Stimulated activated CD8-positive, alpha-beta memory T cell treated with anti-CD3 and anti-CD28 coated beads, Interleukin-4, amount 100 ng/mL, for 48 hours (primary cell): ENCODE measurements at places on chromosomes 12 and 14.

DNA sequence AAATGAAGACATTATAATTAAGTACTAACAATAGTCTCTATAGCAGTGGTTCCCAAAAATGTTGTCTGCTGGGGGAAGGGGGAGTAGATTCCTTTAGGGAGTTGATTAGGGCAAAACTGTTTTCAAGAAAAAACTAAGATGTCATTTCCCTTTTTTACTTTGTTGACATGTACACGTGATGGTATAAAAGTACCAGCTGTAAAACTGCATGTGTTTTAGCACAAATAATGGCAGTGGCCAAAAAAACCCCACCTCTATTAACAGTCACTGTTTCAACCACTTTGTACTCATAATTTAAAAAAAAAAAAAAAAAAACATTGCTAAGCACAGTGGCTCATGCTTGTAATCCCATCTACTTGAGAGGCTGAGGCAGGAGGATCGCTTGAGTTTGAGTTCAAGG lies 61.7 kb downstream of the PPP1R12A start:
- DNase-seq = no peak

- DNase-seq = no peak
Measured at GRCh38 chr12:24088751-24089509, 139.5 kb upstream of the SOX5 start.

DNA sequence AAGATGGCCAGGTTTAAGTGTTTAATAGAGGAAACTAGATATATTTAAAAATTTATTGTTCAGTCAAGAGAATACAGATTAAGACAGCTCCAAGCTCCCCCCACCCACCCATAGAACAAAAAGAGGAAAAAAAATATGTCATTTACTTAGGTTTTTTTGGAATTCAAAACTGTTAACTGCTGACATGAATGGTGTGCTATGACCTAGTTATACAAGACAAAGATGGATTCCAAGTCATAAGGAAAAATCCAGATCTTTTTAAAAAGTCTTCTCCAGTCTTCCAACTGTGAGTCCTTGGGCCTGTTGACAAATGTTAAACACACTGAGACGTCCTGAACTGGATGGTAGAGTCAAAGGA lies 1.3 kb upstream of the SETD1B start:
- DNase-seq = no peak

DNA sequence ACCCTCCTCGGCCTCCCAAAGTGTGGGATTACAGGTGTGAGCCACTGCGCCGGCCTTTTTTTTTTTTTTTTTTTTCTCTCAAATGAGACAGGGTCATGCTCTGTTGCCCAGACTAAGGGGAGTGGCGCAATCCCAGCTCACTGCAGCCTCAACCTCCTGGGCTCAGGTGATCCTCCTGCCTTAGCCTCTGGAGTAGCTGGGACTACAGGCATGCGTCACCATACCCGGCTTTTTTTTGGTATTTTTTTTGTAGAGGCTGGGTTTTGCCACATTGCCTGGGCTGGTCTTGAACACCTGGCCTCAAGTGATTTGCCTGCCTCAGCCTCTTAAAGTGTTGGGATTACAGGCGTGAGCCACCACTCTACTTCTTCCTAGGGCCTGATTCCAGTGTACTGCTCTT lies 18.7 kb downstream of the FUT8 start:
- DNase-seq = no peak

DNA sequence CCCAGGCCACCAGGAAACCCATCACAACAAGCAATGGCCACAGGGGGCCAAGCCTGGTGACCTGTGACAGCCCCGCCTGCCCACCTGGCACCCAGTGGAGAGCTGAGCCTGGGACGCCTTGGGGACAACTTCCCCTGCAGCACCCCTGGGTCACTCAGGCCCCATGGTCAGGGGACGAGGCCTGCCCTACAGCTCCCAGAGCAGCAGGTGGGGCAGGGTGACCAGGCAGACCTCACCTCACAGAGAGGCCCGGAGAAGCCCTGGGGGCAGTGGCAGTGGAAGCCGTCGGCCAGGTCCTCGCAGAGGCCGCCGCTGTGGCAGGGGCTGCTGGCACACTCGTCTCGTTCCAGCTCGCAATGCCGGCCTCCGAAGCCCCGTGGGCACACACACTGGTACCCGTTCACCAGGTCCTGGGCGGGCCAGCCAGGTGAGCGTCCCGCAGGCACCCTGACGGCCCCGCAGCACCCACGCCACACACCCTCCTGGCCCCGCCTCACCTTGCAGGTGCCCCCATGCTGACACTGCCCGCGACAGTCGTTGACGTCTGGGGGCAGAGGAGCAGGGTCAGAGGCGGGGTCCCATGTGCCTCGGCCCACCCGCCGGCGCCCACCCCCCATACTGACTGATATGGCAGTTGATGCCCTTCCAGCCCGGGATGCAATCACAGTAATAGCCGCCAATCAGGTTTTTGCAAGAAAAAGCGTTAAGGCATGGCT lies 18.1 kb downstream of the JAG2 start:
- DNase-seq = no peak

DNA sequence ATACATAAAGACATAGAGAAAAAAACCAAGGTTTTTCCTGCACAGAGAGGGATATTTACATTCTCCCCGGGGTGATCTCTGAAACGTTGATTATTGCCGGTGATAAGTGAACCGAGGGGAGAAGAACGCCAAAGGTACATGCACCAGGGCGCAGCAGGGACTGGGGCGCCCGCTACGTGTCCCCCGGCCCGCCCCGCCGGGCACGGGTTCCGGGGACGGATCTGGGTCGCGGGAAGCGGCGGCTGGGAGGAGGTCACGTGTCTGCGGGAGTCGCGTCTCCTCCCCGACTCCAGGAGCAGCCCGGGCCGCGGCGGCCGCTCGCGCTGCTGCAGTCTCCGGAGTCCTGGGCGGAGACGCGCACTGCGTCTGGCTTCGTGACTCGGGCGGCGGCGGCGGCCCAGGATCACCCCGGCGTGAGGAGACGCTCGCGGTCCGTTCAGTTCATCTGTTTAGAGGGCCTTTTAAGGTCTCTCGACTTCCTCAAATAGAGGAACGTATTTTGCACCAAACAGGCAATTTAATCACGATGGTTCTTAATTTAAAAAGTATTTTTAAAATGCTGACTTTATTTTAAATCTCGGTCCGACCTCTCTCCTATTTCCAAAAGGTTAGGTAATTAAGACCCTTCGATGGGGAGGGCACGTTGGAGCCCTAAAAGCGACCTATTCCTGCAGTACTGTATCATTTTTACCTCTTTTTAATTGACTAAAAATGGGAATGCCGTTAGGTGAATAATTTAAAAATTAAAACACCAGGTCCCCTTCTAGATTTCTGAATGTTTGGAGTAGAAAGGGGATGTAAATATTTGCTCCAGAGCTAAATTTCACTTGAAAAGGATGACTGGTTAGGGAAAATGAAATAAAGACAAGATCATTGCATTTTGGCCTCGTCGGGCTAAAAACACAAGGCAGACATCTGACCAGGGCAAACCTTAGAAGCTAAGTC lies 1.8 kb upstream of the BHLHE41 start:
- peak; percentile 54 for DNase-seq

- no peak for DNase-seq
Measured at GRCh38 chr12:2833327-2833726, 1.5 kb downstream of the NRIP2 start.

- DNase-seq = no peak
Measured at GRCh38 chr14:79712302-79712950, 498.9 kb downstream of the DIO2 start.

DNA sequence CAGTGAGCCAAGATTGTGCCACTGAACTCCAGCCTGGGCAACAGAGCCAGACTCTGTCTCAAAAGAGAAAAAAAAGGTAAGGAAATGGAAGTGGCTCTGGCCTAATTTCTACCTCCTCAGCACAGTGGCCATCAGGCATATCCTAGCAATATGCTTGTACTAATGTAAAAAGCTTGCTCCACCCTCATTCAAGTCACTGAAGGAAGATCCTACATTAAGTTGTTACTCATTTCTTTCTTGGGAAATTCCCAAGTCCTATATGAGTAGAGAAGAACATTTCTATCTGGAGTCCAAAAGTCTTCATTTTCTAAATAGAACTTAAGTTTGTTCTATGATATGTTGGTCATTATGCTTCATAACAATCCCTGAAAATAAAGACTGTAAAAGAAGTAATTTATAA lies 67.3 kb upstream of the HOXC13 start:
- no peak for DNase-seq

GRCh38 chr14:59844186-59844812 lies 26.3 kb downstream of the RTN1 start:
- no peak for DNase-seq

- no peak for DNase-seq
Measured at GRCh38 chr14:90580377-90581335, 183.8 kb downstream of the CALM1 start.

GRCh38 chr12:34108405-34108803 lies 86.1 kb downstream of the ALG10 start:
- DNase-seq = no peak

DNA sequence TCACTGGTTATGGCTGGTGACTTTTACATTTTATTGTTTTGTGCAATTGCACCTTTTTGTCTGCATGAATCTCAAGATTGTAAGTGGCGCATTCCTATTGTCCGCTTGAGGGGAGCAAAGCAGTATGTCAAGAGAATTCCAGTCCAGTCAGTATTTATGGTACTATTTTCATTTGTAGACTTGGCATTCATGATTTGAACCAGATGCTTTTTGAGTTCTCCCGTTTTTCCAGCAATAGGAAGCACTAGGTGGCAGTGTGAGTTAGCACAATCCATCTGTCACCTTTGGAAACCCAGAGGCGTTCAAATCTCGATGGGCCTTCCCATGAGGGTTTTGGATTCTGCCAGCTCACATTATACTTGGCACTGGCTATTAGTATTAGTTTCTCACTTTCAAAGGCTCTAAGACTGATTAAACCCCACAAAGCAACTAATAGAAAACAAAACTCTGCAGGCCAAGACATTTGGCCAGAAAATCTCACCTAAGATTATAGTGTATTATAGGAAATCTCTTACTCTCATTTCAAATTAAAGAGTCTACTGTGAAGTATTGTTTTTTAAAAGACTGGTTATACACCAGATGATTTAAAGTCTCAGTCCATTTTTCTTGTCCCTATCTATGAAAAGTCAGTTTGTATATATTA lies 2.2 kb downstream of the DACT1 start:
- no peak for DNase-seq

- DNase-seq = no peak
Measured at GRCh38 chr14:91012045-91012444, 48.4 kb downstream of the RPS6KA5 start.

- no peak for DNase-seq
Measured at GRCh38 chr12:18849761-18850160, 111.8 kb downstream of the CAPZA3 start.

- DNase-seq = no peak
Measured at GRCh38 chr14:54362759-54363437, 33.9 kb upstream of the CDKN3 start.
